K562 (cell line): ENCODE measurements at places on chromosomes 4 and X.

DNA sequence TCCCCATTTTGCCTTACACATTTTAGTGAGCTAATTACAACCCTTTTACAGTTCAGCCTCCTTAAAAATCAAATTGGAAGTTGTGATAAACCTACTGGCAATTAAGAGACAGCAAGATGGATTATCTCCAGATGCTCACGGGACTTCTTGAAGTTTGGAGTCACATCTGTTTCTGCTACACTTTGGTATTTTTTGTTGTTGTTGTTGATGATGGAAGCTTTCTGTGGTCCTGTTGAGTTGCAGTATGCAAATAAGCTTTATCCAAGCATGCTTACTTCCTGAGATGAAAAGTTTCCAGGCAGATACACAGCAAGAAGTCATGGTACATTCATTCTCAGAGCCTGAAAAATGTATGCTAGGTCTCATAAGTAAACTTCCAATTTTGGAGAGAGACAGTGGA lies 670.0 kb upstream of the AMOT start:
- no peak for DNase-seq

DNA sequence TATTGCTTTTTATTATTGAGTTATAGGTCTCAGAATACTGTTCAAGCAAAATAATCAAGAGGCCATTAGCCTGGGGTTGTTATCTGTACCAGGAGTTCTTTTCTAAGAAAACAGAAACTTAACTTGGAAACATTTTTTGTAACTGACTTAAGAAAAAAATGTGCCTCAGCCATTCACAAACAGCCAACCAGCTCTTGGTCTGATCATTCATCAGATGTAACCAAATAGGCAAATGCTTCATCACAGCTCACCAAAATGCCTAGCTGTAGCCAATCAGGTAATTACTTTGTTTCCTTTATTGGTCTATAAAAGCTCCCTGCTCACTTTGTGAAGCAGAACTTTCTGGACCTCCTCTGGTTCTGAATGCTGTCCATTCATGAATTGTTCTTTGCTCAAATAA lies 387.7 kb downstream of the FAT4 start:
- no peak for DNase-seq

DNA sequence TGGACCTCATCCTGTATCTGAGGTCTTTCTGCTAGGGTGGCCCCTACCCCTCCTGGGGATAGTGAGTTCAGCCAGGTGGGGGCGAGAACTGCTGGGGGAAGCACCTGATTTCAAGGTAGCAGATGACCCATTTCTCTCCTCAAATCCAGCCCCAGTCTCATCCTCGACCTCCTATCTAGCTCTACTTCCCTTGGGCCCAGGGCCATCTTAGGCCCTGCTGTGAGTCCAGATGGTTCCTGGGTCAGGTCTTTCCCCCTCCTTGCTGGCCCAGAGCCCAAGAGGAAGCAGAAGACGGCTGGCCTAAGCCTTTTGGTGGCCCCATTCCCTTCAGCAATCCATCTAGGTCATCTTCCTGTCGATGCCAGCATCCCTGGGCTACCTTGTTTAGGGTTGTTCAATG lies 3.3 kb downstream of the CDK16 start:
- no peak for DNase-seq

DNA sequence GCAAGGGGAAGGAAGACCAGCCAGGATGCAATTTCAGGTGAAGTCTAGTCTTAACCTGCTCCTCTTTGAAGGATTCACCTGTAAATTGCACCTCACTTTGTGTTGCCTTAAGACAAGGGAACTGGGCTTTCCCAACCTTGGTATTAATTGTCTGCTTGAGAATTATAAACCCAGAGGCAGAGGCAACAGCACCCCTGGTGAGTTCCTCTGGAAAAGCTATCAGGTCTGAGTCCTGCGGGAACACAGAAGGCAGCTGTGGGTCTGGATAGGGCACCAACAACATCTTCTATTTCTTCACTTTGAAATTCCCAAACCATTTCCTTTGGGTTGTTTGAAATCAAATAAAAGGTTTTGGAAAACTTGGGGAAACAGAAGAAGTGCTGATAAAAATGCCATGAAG lies 109.2 kb upstream of the NPY2R start:
- DNase-seq: no peak

- no peak for DNase-seq
These were observed 143.2 kb downstream of the LHFPL1 start for GRCh38 chrX:112536544-112536943.
